ENCODE measurements at places on chromosomes 16 and 17.

- DNase-seq = peak; percentile 39
Measured at GRCh38 chr16:29738514-29738913, 7.3 kb downstream of the C16orf54 start.

GRCh38 chr17:6347776-6348175, 87.1 kb downstream of the AIPL1 start:
- no peak for DNase-seq

DNA sequence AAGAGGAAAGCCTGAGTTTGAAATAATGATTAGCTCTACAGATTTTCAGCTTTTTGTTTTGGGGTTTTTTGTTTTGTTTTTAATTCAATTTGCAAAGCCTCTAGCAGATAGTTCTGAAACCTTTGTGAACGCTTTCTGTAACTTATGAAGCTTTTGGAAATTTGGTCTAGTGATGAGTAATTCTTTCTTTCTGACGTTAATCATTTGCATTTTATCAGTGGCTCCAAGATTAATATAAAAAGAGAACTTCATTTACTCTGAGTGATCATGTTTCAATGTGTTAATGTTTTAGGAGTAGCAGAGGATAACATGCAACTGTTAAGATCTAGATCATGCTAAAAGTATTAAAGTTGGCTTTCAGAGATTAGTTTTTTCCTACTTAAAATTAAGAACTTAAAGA, 160.3 kb upstream of the TBX2 start:
- no peak for DNase-seq

GRCh38 chr17:12902046-12902445, 112.7 kb downstream of the ARHGAP44 start:
- DNase-seq = no peak

DNA sequence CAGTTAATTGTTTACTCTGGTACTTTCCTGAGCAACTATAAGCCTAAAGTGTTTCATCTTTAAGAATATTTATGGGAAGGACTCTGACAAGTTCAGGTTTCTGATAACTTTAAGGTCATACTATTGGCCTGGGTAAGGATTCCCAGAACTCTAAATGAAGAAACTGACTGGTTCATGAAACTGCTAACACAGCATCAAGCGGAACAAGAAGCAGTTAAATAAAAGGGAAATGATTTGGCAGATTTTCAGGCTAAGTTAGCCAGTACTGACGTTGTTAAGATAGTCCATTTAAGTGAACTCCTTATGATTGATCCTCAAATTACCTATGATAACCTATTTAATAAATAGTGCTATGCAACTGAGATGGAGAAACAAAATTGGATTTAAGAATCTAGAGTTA, 101.6 kb upstream of the CES5A start:
- DNase-seq = no peak

- peak; percentile 66 for DNase-seq
Measured at GRCh38 chr16:54193665-54194333, 92.8 kb downstream of the IRX3 start.

GRCh38 chr17:69869667-69870066, 205.4 kb upstream of the KCNJ16 start:
- no peak for DNase-seq
